ENCODE measurements at places on chromosomes 2 and 18. TPM values are rescaled to one million over a fixed set of nuclear protein-coding genes. Genes with fewer than 3 reads are reported as not detected.

The LOXL3 gene
- 21.1 TPM for total RNA-seq

The COBLL1 gene
- 6.3 TPM for total RNA-seq

The LRRTM1 gene
- total RNA-seq, result 1.2 TPM

The COLEC12 gene
- 0.39 TPM for total RNA-seq

The SERPINB13 gene
- total RNA-seq, result not detected

The PCBP1 gene
- 518 TPM for total RNA-seq

The SKOR2 gene
- total RNA-seq, result 0.34 TPM

GRCh38 chr2:41942278-41942677, 105.5 kb upstream of the PKDCC start:
- no peak overlapping the region for H3K4me3 ChIP-seq
- H3K27me3 ChIP-seq, result peaks cover 13% of the 10 kb centered on the region
- no peaks in the 10 kb centered on the region for H3K36me3 ChIP-seq

DNA sequence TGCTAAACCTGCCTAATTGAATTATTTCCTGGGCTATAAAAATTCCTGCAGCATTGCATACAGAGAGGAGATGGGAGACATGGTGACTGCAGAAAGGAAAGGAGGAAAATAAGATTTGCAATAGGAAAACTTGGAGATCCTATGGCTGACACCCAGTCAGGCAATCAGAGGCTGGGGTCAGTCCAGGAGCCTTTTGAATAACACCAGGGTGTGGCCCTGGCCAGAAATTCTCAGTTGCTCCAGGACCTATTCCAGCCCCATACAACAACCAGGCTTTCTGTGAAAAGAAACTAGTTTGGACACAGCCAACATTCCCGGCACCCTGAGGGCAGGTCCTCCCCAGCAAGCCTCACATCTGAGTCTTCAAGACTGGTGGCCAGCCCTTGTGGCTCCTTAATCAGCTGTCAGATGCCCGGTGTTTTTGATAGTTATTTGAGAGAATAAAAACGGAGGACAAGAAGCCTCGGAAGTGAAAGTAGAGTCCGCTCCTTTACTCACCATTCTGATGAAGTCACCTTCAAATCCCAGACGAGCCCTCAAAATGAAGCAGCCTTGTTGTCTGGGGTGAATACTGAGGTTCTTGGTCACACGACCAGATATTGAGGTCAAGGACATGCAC, 31.1 kb upstream of the GMCL1 start:
- no peak for DNase-seq
- peaks cover 17% of the 10 kb centered on the region for H3K4me1 ChIP-seq
- no peak overlapping the region for H3K4me3 ChIP-seq
- H3K36me3 ChIP-seq, result peaks cover 4% of the 10 kb centered on the region

DNA sequence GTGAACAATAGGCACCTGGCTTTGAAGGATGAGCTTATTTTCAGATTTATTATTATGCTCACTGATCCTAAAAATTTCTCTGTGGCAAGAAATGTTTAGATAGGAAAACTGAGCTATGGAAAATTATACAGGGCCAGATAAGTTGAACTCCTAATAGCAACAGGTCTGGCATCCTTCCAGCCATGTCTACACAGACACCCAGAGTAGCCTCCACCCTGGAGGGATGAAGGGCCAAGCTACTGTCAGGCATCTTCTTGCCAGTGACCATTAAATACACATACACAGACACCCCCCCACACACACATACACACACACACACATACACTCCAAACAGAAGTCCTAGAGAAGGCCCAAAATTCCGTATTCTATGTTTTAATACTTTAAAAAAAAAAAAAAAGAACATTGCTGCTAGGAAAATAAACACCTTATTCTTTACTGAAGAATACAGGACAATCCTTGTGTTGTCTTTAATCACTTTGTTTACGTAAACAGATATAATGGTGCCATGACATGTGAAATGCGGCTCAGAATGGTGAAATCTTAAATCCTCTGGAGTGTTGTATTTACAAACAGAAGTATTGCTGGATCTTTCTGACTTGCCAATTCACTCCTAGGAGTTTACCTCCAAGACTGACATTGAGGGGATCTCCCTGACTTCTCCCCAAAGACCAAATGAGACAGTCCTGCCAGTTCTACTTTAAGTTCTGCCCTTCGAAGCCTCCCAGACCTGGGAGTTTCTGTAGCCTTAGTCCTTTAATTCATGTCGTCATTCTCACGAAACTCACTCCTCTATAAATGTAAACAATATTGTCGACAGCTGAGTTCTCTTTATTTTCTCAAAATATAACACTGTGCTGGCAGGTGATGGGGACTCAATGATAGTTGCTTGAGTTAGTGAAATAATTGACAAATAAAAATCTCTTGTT, 163.1 kb downstream of the ANTXR1 start:
- no peaks in the 10 kb centered on the region for H3K36me3 ChIP-seq
- no peaks in the 10 kb centered on the region for H3K27me3 ChIP-seq
- DNase-seq, result no peak
- H3K4me3 ChIP-seq, result no peak overlapping the region
- peaks cover 21% of the 10 kb centered on the region for H3K4me1 ChIP-seq
- no peak overlapping the region for H3K27ac ChIP-seq

DNA sequence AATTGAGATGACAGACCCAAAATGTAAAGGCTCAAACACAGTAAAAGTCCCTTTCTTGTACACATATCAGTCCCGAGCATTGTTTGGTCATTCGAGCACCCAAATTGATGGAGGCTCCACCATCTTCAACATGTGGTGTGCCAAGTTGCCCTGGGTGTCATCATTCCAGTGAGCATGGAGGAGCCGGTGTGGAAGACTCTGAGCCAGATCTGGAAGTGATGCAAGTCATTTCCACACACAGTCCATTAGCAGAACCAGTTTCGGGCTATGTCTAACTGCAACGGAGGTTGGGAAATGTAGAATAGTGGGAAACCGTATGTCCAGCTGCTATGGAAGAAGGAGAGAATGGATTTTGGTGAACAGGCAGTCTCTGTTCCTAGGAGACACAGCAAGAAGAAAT, 40.9 kb upstream of the BZW1 start:
- no peaks in the 10 kb centered on the region for H3K36me3 ChIP-seq
- H3K27me3 ChIP-seq, result peaks cover 4% of the 10 kb centered on the region
- no peak for DNase-seq
- no peak overlapping the region for H3K4me3 ChIP-seq
- peaks cover 7% of the 10 kb centered on the region for H3K4me1 ChIP-seq

DNA sequence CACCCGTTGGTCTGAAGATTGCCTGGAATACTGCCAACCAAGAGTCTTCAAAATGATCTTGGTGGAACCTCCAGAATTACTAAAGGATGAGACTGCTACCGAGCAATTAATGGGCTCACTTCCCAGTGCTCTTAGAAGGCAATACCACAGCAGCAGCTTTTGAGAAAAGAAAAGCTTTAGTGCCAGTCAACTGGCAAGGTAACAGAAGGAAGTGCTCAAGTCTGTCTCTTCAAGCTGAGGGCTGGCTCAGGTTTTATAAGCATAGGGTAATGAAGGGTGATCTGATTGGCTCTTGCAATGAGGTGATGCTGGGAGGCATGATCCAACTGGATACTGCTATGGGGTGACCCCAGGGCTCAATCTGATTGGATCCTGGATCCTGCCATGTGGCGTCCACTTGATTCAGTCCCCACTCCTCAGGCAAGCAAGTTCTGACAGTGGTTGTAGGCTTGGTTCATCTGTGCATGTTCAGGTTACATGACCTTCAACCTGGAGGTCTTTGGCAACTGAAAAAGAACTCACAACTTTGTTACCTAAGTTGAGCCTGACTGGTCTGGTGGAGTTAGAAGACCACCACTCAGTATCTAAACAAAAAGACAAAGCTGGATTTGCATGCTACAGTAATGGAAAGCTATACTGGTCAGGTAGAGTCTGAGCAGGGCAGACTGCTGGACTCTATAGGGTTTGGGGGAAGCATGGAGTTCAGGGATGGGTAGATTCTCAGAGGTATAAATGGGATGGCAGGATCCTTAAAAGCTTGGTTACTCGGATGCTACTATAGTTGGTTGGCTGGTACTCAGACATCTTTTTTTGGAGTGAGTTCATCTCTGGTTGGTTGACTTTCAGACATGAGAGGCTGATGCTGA, 14.0 kb upstream of the RIF1 start:
- no peaks in the 10 kb centered on the region for H3K27me3 ChIP-seq
- H3K4me1 ChIP-seq, result no peaks in the 10 kb centered on the region
- DNase-seq, result no peak
- peaks cover 4% of the 10 kb centered on the region for H3K36me3 ChIP-seq
- H3K27ac ChIP-seq, result no peak overlapping the region

DNA sequence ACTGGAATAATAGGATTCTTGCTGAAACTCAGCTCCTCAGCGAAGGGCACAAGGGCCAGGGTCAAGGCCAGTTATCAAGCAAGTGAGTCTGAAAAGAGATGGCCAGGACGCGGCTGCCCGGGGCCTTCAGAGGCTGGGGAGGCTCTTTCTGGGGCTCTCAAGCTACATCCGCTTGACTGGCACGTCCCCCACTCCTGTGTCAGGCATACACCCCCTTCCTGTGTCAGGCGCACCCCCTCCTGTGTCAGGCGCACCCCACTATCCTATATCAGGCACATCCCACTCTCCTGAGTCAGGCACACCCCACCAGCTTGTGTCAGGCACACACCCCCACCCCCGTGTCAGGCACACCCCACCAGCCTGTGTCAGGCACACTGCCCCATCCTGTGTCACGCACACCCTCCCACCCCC, 91.8 kb downstream of the TPO start:
- no peak overlapping the region for H3K27ac ChIP-seq
- peaks cover 6% of the 10 kb centered on the region for H3K4me1 ChIP-seq
- no peak overlapping the region for H3K4me3 ChIP-seq
- H3K36me3 ChIP-seq, result no peaks in the 10 kb centered on the region
- no peak for DNase-seq
- no peaks in the 10 kb centered on the region for H3K27me3 ChIP-seq
